Stimulated activated CD8-positive, alpha-beta memory T cell treated with anti-CD3 and anti-CD28 coated beads, Interleukin-12 subunit alpha, Interleukin-12 subunit beta, amount 100 ng/mL, for 4 hours (primary cell): ENCODE measurements at places on chromosomes 2 and 18.

DNA sequence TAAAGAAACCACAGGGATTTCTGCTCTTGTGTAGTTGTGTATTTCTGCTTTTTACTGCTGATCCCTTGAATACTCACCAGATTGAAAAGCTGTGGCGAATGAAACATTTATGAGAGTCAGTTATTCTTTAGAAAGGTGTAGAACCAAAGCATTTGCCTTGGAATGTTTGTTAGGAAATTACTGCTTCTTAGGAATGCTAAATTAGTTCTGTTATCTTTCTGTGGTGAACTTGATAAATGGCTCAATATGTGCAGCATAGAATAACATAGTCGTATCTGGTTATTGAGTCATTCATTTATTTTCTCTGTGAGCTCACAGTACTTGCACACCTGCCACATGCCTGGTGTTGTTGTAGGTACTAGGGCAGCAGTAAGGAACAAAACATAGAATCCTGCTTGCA lies 57.0 kb upstream of the FAM237A start:
- DNase-seq, result no peak

DNA sequence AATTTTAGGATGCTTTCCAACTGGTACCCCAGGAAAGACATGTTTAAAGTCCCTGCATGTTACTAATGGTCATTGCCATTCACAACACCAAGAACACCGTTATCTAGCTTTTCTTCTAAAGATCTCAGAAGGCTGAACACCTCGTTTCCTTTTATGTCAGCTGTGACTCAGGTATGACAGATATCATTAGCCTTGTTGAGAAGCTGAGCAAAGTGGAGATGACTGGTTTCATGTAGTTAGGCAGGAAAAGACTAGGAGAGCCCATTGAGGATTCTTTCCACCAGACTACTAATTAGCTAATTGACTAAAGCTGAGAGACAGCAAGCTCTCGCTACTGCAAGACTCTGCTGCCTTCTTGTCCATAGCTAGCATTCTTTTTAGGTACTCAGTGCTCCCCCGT lies 32.0 kb upstream of the ARL5A start:
- no peak for DNase-seq

DNA sequence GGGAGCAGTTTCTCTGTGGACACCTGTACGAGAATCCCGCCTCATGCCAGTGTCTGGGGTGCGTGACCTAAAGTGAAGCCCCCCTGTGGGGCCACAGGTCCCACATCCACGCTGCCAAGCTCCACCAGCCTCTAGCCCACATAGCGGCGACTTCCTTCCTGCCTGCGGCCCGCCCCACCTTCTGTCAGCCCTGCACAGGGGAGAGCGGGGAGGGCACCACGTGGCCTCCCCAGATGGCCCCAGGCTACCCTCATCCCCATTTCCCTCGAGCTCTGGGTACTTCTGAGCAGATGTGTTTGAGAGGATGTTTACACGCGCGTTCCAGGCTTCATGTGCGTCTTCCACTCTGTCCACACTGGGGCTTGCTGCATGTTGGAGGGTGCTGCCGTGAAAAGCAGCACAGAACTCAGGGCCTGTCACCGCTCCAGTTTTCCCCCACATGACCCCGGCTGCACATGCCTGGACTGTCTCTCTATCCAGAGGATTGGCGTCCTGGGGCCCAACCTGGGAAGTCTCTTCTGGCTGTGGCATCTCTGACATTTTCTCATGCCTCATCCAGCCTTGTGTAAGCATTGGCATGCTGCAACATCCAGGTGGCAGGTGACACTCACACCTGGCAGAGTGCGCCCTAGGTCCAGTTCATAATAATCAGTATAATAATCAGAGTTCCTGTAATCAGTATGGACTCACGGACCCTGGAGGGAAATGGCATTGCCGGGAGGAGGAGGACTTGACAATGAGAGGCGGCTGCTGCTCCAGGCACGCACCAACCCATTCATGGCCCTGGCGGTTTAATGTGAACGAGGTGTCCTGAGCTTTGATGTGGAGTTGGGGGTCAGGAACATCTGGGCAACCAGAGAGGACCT lies 146.3 kb upstream of the TWIST2 start:
- no peak for DNase-seq

DNA sequence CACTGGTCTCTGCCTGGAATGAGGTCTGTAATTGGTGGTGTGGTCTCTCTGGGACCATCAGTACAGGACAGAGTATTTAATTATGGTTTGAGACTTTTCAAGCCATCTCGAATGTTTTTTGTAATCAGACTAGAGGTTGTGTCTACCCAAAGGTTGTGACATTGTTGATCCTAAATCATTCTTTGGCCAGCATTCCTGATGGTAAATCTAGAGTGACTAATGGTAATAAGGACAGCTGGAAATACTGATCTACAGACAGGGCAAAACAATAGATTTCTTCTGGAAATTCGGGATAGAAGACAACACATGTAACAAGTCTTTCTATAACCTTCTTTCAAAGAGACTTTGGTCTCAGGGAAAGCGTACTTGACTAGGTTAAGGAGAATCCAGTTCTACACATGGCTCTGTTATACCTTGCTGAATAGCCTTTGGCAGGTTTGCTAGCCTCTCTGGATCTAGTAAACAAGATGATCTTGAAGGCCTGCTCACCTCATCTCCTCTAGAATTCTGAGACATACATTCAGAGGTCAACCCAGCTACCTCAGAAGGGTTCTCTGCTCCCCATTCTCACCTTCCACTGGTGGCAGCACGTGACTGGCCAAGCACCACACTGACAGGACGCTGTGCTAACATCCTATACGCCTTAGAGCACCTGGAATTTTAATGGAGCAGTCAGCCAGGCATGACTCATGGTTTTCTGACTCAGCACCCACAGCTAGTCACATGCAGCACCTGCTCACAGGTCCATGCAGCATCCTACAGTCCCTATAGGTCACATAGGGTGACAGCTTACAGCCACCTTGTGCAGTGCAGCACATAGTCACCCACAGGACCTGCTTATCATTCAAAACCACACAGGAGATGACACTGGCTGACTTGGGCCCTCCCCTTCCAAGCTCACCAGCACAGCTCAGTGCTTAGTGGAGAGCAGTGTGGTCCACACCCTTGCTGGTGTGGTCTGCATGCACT lies 12.2 kb downstream of the PLB1 start:
- peak; percentile 14 for DNase-seq

DNA sequence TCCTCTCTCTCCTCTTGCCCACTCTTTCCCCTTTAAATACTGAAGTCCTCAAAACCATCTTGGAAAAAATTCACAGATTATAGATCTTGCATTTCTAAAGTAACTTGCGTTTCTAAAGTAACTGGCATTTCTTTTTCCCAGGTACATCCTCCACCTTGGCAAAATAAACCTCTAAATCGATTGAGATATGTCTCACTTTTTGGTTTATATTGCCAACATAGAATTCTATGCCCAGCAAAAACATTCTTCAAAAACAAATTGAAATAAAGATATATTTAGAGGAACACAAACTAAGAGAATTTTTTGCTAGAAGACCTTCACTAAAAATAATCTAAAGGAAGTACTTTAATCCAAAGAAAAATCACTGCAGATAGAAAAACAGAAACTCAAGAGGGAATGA lies 122.5 kb upstream of the RBMS1 start:
- no peak for DNase-seq

GRCh38 chr2:121825003-121825950 lies 69.8 kb downstream of the TSN start:
- DNase-seq, result no peak

DNA sequence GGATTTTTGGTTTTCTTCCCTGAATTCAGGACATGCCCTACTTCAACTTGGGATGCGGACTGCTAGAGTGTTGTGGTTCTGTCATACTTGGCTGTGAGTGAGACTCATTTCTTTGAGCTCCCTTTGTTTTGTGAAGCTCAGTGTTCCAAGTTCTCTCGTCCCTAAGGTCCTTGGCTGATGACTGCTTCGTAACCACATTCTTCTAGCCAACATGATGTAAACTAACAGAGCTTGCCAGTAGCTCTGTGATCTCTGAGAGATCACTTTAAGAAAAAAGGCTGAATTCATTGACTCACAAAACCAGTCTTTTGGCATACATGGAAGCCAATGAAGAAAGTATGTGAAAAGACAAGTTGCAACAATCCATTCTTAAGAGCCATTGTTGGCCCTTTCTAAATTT lies 96.9 kb upstream of the MSTN start:
- no peak for DNase-seq

DNA sequence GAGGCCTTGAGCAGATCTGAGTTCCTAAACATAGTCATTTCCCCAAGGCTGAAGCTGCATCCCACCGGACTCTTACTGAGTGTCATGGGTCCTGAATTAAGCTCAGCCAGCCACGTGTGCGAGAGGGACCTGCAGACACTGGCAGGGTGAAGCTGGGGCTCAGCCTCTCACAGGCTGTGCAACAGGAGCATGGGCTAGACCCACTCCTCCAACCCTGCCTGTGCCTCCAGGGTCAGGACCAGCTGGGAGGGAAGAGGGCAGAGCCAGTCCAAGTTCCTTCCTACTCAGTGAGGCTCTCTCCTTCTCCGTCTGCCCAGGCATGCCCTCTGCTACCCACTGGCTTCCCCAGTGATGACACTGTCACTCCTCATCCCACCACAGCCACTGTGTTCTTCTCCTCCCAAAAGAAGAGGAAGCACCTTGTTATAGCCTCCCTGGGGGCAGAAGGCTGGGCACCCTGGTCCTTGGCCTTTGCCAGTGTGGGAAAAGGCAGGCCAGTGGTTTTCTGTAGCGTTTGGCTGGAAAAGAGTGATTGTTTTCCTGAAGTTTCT lies 78.9 kb downstream of the KCNF1 start:
- no peak for DNase-seq

GRCh38 chr2:95166065-95166763 lies 605 bp downstream of the ZNF2 start:
- DNase-seq, result no peak

DNA sequence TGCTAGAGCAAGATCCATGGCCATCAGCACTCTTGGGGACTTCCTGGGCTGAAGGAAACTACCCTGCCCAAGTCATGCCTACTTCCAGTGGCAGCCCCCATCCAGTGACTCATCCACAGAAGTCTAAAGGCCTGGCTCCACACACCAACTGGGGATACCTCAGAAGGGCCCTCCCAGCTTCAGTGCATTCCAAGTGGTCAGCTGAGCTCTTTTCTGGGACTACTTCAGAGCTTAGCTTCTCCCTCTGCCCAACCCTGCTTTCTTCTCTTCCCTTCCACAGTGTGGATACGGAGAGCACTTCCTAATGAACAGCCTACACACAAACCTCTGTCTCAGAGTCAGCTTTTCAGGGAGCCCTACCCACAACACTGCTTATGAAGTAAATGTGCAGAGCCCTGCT lies 66.5 kb downstream of the CLHC1 start:
- no peak for DNase-seq

GRCh38 chr2:166614503-166614902 lies 120.5 kb upstream of the SCN7A start:
- DNase-seq, result no peak

DNA sequence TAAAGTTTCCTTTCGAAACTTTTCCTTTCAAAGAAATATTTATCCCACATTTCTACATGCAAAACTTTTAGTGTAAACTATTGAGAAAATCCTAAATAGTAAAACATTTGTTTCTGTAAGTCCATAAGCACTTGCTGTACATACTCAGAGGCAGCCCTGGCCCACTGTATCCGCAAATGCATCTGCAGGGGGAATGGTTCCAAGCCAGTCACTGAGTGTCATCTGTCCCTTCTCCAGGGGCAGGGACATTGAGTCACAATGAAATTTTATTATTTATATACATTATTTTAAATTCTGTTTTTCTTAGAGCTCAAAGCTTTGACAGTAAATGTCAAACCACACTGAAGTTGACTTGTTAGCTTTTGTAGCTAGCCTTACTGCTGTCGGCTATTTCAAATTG lies 367.2 kb downstream of the MTX2 start:
- DNase-seq, result no peak

DNA sequence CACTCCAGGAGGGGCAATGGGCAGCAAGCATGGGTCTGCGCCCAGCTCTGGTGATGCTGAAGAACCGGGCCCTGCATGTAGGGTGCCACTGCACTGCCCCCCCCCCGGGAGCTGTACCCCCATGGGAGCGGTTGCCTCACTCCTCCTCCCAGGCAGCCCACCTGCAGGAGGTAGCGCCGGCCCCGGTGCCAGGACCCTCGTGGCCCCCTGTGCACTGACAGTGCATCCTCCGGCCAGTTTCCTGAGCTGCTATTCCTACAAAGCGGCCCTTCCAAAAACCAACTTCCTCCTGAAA lies 109.4 kb downstream of the ZNF516 start:
- DNase-seq, result no peak

- no peak for DNase-seq
Observed at GRCh38 chr2:85554980-85555612, 6.2 kb downstream of the GGCX start.

- DNase-seq, result peak; percentile 23
Observed at GRCh38 chr18:2846636-2847316, at the start of gene EMILIN2. Gene EMILIN2 (plus strand): TSS chr18:2847006. CDS start chr18:2847189, 183 bp downstream.

- DNase-seq, result no peak
Observed at GRCh38 chr2:62306751-62307468, 111.0 kb downstream of the B3GNT2 start.

DNA sequence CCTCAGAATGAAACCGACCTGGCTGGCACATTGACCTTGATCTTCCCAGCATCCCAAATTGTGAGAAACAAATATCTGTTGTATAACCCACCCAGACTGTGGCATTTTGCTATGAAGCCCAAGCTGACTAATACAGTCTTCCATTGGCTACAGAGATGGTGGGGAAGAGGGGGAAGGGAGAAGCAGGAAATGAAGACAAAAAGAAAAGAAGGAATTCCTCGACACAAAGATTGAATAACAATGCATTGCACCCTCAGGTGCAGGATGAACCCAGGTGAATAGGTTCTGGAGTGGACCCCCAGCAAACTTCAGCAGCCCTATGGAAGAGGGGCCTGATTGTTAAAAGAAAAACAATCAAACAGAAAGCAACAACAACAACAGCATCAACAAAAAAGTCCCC lies 270.7 kb downstream of the FSIP2 start:
- no peak for DNase-seq

- DNase-seq, result no peak
Observed at GRCh38 chr2:241112046-241112445, 10.0 kb upstream of the MTERF4 start.

- no peak for DNase-seq
Observed at GRCh38 chr2:222058819-222059445, 239.9 kb downstream of the PAX3 start.

- no peak for DNase-seq
Observed at GRCh38 chr2:241228860-241229516, 40.5 kb downstream of the ANO7 start.

DNA sequence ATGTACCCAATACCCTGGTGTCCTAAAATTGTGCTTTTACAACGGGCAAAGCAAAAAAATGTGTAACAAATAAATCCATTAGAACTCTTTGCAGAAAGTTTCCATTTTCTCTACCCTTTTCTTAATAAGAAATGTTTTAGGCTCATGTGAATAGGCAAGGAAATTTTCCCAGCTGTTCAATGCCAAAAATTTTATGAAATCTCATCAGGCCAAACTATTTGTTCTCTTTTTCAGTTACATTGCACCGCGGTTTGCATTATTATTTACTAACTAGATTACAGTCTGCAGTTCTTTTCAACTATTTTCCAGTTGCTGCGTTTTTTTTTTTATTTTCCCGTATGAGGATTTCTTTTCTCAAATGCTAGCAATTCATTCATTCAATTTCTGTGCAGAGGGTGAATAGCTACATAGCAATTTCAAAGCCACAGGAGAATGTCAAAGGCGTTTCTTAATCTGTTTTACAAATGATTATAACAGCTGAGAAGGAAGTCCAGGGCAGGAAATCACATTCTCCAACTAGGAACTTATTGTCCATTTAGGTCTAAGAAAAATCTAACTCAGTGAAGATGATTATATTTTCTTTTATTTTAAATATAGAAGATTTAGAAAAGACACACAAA lies 367.5 kb upstream of the MMADHC start:
- no peak for DNase-seq

- DNase-seq, result no peak
Observed at GRCh38 chr18:59758106-59758505, 60.9 kb upstream of the CCBE1 start.

- no peak for DNase-seq
Observed at GRCh38 chr2:142174176-142174575, 43.4 kb upstream of the LRP1B start.
